ENCODE measurements at places on chromosomes 7 and 10.

DNA sequence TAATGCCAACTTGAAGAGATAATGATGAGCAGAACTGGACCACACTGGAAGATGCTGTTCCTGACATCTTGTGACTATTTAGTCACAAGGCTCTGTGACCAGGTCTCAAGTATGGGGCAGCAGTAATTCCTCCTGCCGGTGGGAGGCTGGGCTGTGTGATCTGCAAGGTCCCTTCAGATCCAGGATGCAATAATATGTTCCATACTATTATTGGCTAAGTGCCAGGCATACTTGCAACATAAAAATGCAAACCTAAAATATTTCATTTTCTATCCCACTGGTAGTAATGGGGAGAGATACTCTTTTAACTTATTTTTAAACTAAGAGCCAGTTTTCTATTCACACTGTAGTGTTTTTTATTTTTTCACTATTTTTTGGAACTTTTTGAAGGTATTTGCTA lies 171.5 kb downstream of the CYP26A1 start:
- DNase-seq = no peak

DNA sequence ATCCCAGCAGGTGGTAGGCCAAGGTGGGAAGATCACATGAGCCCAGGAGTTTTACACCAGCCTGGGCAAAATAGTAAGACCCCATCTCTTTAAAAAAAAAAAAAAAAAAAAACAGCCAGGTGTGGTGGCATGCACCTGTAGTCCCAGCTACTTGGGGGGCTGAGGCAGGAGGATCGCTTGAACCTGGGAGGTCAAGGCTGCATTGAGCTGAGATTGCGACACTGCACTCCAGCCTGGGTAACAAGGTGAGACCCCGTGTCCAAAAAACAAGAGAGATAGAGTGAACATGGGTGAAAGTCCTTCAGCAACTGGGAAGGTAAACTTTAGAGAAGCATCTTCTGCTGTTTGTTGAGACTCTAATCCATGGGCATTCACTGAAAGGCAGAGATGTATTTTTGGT lies 6.3 kb upstream of the LAMTOR4 start:
- DNase-seq = no peak

- DNase-seq = no peak
Observed at GRCh38 chr7:73442903-73443500, 9.4 kb downstream of the FZD9 start.

DNA sequence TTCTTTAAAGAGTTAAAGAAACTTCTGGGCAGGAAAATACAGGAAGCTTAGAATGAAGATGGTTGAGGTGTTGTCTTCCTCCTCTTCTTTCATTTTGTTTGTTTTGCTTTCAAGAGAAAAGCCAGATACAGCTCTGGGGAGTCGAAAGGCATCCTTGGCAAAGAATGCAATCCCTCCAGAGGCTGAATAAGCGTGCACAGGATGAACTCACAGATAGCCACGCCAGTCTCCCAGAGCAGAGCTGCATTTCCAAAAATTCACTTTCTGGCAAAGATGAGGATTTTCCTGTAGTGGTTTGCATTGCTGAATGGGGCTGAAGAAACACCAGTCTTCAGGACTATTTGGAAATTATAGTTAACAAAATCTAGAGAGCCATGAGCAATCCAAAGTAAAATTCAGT lies 336.4 kb downstream of the NRG3 start:
- DNase-seq = peak; percentile 58

GRCh38 chr7:42960762-42961161 lies 28.6 kb downstream of the MRPL32 start:
- DNase-seq = no peak

DNA sequence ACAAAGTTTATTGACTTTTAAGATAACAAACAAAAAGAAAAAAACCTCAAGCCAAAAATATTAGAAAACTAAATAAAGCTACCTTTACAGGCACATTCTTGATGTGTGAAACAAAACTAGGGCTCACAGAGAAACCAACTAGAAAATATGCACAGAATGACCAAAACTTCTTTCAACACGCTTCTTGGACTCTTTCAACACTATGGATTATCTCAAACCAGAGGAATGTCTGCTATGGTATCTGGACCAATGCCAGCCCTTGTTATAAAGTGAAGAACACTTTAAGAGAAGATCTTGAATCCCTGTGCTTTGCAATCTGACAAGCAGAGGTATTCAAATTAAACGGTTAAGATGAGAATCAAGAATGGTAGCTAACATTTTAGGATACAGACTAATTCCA lies 76.6 kb downstream of the DNAJC1 start:
- DNase-seq = no peak

- no peak for DNase-seq
Observed at GRCh38 chr10:106500925-106501525, 663.5 kb downstream of the SORCS1 start.

DNA sequence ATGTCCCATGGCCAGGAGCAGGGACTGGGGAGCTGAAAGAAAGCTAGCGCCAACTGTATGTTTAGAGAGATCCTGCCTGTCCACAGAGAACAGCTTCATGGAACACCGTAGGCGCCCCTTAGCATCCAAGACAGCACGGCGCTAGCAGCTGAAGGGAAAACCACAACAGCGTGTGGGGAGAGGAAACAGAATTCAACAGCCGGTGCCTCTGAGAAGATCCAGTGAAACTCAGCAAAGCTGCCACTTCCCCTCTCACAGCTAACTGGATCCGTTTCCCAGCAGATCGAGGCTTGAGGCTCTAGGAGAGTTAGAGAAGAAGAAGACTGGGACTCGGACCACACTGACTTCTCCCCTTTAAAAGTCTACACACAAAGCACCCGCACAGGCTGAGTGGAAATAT lies 145.0 kb downstream of the MAD1L1 start:
- DNase-seq = no peak

DNA sequence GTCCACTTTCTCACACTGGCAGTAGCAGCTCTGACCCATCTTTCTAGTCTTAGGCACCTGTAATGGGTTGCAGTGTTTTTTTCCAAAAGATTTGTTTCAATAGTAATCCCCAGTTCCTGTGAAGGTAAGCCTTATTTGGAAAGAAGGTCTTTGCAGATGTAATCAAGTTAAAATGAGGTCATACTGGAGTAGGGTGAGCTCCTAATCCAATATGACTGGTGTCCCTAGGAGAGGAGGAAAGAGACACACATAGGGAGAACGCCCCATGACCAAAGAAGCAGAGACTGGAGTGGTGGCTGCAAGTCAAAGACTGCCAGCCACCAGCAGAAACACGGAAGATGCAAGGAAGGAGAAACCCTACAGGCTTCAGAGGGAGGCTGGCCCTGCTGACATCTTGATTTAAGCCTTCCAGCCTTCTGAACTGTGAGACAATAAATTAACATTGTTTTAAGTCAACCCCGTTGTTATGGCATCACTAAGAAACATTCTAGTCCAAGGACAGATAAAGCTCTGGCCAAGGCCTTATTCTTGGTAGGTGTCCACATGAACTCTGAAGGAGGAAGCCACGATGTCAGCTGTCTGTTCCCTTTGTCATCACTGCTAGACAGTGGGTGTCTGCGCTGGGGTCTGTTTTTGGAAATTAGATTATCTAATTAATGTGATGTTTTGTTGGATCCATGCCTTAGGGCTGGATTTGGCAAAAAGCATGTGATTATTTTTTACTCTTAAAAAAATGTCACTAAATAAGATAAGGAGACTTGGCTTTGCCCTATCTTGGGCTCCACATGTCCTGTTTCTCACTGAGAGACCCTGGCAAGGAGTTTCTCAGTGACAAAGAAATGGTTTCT lies 214.9 kb downstream of the KCNMA1 start:
- no peak for DNase-seq

DNA sequence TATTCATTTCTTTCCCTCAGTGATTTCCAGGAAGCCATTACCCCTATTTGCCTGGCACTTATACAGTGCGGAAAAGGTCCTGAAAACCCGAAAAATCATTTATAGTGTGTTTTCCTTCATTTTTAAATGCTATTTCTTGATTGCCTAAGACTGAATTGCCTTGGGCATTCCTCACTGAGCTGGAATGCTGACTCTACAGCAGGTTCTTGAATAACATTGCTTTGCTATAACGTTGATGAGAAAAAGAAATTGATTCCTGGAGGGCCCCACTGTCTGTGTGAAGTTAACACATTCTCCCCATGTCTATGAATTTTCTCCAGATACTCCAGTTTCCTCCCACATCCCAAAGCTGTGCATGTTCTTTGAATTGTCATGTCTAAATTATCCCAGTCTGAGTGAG lies 308.5 kb downstream of the EXOC4 start:
- DNase-seq = no peak

DNA sequence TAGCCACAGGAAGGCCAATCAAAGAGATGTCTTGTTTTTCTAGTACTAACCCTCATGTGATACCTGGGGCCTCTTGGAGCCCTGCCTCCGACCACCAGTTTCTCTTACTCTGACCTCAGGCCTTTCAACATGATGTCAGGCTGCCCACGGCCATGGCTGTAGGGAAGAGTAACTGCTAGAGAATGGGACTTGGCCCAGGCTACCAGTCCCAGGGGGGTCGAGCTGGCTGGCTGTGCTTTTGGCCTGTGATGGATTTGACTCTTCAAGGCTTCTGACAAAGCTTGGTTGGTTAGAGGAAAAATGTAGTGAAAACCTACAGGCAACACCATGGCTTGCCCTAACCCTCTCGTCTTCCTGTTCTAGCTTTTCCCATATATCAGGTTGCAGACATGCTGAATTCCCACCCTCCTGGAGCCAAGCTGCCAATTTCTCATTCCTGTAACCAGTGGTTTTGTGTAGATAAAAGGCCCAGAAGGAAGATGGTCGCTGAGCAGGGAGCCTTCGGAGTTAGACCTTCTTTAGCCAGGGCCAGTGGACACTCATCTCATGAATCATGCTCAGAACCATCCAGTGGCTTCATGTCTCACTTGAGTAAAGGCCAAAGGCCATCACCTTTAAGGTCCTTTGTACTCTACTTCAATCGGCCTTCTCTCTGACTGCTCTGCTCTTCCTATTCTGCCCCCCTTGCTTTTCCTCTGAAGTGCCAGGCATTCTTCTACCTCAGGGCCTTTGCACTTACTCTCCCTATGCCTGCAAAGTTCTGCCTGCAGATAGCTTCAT lies 19.7 kb downstream of the SUFU start:
- DNase-seq = no peak

DNA sequence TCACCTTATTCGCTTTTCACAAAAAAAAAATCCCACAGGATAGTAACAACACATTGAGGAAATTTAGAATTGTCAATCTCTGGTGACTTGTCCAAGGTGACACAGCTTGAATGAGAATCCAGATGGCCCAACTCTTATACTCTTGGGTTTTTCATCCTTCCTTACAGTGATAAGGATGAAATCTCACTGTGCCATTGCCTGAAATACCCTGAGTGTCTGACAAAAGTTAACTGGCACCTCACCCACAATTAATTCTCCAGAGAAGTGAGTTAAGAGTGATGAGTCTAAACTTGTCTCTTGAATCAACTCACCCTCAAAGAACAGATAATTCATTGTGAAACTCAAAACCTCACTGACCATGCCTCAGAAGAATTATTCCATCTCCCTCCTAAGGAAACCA lies 18.9 kb downstream of the CHRM2 start:
- DNase-seq = no peak

- DNase-seq = no peak
Observed at GRCh38 chr7:158085741-158086695, 501.6 kb downstream of the PTPRN2 start.

GRCh38 chr7:101170617-101171441 lies 5.5 kb upstream of the VGF start:
- DNase-seq = no peak

DNA sequence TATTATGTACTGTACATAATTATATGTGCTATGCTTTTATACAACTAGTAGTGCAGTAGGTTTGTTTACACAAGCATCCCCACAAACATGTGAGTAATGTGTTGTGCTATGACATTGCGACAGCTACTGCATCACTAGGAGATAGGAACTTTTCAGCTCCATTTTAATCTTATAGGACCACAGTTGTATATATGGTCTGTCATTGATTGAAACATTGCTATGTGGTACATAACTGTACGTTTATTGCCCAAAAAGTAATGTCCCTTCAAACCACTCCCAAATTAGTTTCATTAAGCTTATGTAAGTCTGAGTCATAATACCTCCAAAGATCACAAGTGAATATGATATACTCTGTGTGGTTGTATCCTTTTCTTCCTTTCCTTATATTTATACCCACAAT lies 183.2 kb upstream of the POT1 start:
- no peak for DNase-seq

DNA sequence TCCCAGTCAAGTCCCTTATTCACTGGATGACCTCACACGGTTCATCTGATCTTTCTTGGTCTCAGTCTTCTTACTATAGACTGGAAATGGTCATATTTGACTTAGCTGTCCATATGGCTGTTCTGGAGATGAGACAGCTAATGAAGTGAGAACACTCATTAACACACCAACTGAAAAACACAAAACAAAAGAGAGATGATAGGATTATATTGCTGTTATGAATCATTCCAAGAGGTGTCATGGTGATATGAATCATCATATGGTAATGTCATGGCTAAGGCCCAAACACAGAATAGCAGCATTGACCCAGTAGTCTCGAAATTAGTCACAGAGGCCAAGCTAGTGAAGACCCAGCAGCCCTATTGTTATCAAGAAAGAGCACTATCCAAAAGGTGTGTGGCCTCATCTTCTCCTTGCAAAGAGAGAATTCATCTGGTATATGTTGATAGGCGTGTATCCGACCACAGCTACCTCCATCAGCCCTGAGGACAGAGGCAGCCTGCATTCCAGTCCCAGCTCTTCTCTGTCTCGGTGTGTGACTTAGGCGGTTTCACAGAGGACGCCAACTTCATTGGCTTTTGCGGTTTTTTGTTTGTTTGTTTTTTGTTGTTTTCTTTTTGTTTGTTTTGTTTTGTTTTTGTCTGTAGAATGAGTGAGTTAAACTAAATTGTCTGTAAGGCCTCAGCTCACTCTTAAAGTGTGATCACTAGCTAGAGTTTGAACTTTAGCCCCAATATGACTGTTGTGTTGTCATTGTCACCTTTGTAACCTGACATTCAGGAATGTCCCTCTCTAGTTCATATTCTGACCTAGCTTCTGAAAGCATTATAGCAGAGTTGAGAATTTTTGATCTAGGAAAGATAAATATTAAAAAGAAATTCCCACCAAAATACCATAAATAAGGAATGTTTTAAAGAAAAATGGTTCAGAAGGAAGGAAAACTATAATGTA lies 97.4 kb upstream of the PDCD4 start:
- DNase-seq = peak; percentile 23

DNA sequence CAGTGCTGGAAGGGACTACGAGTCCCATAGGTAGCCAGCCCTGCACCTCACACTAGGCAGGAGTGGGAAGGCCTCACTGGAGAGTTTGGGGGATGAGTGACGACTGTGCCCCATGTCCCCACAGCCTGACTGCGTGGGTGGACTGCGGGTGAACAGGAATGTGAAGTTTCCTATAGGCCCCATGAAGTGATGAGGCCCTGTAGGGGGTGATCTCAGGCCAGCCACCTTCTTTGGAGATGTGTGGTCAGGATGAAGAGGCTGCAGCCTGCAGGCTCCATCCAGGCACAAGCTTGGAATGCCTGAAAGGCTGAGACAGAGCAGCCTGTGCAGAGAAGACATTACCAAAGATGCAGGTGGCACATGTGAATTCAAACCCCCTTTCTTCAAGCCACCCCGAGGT lies 94.9 kb downstream of the CPXM2 start:
- DNase-seq = no peak

Measured in NCI-H446 (cell line).